ENCODE measurements at places on chromosomes 12 and 14.

DNA sequence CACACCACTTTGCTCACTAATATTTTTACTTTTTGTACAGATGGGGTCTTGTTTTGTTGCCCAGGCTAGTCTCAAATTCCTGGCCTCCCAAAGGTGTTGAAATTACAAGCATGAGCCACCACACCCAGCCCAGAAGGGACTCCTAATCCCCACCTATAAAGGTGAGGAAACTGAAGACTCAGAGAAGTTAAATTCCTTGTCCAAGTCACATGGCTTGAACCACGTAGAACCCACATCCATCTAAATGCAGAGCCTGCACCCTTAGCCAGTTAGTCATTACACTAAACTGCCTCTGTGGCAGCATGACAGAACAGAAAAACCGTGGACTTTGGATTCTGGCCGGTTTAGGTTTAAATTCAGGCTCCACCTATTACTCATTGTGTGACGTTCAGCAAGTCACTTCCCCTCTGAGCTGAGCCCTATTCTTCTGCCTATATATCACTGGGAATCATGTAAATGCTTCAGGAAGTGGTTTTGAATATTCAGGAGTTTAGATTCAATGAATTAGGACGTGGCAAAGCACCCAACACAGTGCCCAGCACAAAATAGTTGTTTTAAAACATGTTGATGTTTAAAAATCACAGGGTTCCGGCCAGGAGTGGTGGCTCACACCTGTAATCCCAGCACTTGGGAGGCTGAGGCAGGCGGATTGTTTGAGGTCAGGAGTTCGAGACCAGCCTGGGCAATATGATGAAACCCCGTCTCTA is 3.0 kb upstream of the CORO1C start:
- peak; percentile 95 for DNase-seq

DNA sequence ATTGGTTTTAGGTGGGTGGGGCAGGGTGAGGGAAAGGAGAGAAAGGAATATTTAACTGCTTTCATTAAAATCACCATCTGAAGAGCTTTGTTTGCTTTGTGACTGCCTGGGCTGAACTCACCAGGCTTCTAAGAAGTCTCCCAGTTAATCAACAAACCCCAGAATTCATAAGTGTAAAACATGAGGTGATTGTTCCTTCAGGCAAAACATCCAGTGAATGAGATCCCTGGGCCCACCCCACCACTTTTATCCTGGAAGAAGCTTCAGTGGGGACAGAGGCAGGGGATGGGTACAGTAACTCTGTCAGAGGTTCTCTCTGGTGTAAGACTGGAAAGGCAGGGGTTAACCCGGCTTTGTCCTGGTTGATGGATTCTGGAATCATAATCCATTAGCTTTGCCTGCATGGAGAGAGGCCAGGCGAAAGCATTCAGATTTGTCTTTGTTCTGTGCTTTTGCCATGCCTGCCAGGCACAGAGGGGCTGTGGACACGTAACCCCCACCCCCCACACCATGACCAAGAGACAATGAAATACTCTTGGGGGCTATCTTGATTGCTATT is 16.7 kb downstream of the PDE1B start:
- no peak for DNase-seq

DNA sequence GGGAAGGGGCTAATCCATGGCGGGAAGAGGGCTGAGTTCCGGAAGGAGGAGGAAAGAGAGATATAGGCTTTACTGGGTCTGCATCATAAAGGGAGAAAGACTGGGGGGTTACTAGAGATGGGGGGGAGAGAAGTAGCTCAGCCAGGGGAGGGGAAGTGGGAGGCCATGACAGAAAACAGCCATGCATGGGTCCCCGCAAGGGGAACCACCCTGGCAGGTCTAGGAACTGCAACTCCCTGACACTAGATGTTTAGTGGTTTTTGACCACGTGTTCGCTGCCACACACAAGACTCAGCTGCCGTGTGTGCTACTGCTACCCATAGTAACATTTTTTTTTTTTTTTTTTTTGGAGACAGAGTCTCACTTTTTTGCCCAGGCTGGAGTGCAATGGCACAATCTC is 145.0 kb downstream of the RIMBP2 start:
- no peak for DNase-seq

DNA sequence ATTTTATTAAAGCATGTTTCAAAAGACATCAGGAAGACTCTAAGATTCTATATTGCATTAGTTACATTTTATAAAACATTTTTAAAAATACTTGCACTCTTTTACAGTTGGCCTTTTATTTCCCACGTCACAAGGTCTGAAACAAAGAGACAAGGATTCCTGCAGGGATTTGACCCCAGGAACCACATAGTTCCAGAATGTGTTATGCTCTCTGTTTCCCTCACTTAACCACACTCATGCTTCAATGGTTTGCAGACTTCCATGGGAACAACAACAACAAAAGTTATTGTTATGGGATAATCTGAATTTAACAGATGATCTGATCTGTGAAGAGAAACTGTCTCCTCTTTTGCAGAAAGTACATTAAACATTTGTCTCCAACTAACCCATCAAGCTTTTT is 104.3 kb upstream of the PPFIA2 start:
- peak; percentile 53 for DNase-seq

DNA sequence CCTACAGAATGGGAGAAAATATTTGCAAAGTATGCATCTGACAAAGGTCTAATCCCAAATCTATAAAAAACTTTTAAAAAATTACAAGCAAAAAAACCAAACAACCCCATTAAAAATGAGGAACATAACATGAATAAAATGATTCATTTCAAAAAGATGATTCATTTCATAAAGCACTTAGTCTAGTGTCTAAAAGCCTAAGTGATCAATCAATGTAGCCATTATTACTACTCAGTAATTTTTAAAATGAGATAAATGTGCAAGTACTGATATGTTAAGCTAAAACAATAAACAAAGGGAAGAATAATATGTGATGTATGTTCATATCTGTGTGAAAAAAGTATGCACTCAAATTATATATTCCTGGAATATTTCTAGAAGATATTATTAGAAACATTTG is 119.1 kb upstream of the GARIN6 start:
- no peak for DNase-seq

- DNase-seq: no peak
Measured at GRCh38 chr14:84065811-84066210, 1464.1 kb upstream of the FLRT2 start.

DNA sequence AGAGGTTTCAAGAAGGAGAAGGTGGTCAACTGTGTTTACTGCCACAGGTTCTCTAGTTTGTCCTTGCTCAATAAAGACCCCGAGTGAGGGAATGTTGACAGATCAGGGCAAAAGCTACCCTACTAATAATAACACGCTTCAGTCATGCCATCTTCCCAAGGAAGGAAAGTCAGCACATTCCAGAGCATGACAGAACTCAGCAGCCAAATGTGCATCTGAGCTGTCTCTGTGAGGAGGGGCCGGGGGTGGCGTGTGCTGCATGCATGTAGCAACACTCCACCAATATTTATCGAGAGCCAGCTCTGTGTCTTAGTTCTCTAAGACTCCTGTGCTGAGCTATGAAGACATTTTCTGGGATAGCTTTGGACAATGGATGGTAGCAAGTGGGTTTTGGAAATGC is 260.4 kb downstream of the DPF3 start:
- no peak for DNase-seq

All from RCC 7860 (cell line).